ENCODE measurements at places on chromosomes 4 and X.

GRCh38 chrX:31337332-31337731 is 265.5 kb upstream of the FTHL17 start:
- no peak for DNase-seq

DNA sequence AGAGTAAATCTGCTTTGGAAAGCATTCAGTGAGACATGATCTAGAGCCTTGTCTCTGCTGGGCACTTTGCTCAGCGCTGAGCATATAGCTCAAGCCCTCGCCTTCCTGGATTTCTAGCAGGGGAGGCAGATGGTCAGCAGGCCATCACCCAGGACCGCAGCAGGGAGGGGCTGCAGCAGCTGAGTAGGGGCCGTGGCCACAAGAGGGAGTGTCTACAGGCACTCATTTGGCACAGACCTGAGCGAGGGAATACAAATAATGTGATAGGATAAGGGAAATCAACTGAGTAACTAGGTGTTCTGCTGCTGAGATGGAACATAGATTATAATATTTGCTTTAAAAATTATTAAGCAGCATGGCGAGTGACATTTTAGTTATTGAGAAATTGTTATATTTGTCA is 30.2 kb downstream of the OFD1 start:
- DNase-seq, result no peak

GRCh38 chr4:138627096-138627495 is 384.9 kb upstream of the SLC7A11 start:
- no peak for DNase-seq

DNA sequence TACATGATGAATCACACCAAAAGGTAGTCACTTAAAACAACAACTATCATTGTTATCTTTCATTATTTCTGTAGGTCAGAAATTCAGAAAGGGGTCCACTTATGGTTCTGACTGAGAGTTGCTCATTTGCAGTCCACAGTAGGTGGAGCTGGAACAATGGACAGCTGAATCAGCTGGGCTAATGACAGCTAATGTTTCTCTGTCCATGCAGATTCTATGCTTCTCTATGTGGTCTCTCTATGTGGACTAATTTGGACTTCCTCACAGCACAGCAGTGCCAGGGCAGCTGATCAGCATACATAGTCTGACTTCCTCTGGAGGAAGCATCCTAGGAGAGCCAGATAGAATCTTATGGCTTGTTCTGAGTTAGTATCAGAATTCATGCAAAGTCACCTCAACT is 131.7 kb upstream of the INTU start:
- no peak for DNase-seq

DNA sequence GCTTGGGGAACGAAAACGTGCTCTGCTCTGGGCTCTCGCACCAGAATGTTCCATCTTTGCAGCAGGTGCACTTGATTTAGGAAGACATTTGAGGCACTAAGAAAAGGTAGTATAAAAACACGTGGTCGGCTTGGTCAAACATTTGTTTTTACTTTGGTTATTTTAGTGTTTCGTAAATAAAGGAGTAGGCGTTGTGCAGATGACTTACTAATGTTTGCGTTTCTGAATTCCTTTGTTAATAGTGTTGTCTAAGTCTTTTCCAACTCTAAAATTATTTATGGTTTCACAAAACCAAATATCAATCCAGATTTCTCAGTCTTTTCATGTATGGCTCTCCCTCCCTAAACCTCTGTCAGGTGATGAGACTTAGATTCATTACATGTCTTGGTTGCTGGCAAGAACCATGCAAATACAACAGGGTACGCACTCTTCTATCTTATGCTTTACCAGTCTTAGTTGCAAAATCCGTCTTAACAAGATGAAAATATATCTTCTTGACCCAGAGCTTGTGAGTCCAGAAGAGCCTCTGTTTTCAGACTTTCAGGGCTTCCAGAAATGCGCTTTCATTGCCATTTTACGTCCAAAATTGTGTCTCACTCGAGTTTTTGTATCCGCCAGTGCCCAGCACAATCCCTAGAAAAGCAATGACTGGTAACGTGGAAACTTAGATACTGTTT is 686 bp downstream of the MTHFD2L start:
- DNase-seq, result no peak

DNA sequence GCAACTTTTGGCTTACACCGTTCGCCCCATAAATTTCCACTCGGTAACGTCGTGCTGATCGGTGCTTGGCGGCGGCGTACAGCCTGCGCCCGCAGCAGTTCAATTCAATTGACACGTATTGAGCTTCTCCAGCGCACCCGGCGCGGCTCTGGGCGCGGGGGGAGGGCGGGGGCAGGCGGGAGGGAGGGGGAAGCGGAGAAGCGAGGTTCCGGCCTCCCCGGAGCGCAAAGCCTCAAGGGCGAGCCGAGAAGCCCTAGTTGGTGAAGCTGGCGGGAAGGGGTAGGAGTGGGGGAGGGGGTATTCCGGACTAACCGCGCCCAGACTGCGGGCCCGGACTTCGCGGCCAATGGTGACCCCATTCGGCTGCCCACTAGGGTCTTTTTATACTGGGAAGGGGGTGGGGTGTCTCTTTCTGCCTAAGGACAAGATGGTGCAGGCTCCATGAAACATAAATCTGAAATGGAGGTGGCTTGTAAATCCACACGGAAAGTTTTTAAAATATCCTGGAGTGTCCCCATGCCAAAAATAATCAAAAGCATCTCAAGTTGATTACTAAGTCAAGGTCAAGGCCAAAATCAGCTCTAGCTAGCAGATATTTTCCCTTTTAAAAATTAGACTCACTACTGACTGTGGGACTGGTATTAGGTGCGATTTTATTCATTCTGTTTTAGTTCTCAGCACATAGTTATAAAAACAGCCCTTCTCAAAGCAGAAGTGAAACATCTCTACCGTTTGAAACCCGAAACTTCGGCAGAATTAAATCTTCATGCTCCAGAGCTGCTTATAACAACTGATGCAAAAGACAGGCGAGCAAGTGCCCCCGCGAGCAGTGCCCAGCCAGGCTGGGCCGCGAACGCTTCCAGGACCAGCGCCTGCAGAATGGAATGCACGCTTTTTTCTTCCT is 1.5 kb upstream of the BCOR start:
- no peak for DNase-seq

DNA sequence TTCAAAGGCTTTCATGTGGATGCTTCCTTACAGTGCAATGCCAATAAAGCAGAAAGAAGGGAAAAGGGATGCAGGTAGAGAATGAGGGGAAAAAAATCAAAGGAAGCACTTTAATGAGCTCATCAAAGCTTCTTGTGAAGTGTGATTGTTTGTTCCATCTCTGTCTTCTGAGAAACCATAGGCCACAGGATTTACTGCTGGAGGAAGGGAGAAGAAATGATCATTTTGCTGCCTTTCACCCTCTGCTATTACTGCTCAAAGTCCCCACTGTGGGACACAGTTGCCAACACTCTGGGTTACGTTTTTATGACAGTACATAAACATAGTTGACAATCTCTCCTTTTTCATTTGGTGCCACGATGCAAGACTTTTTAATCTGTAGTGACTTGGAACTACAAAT is 558.0 kb upstream of the TECRL start:
- DNase-seq, result no peak

- no peak for DNase-seq
Observed at GRCh38 chrX:13195340-13195739, 124.5 kb downstream of the ATXN3L start.

DNA sequence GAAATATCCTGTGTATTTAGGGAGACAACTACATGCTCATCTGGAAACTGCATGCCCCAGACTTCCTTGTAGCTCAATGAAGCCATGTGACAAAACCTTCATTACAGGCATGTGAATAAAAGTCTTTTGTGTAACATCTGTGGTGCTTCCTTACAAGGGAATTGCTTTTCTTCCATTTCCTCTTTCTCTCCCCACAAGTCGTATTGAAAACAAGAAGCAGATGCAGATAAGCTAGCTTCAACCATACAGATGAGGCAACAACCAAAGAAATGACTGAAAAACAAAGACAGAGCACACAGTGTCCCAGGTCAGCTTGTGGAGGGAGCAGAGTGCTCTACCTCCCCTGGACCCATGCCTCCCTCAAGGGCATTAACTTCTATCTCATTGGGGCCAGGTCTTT is 115.8 kb upstream of the INPP4B start:
- no peak for DNase-seq

- DNase-seq, result no peak
Observed at GRCh38 chrX:149757206-149758067, 16.4 kb upstream of the HSFX1 start.

Data from amniotic stem cell (primary cell).